Tibial nerve (tissue), 4 donors: ENCODE measurements at places on chromosomes 5 and 9. TPM values are rescaled to one million over a fixed set of nuclear protein-coding genes. Genes with fewer than 3 reads are reported as not detected.

The FST gene
- total RNA-seq = 14.2 TPM

The MARVELD2 gene
- total RNA-seq = 0.84 TPM

The AQP3 gene
- 92.6 TPM for total RNA-seq

- no peak for DNase-seq
These were observed 26.0 kb downstream of the ELL2 start for GRCh38 chr5:95935553-95936100.

DNA sequence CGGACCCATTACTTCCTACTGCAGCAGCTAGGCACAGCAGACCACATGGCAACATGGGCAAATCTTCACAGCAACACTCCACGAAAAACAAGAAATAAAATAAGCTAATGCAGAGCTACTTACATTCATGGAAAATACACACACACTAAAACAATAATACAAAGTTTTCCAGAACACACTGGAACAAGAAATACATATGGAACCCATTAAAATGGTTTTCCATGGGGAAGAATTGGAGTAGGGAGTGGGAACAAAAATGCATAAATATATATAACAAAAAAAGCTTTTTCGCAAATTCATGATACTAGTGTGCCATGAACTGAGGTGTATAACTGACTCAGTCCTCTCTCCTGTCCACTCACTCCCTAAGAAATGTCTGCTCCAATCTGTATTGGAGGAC, 8.3 kb downstream of the ADAMTS12 start:
- no peak for DNase-seq

DNA sequence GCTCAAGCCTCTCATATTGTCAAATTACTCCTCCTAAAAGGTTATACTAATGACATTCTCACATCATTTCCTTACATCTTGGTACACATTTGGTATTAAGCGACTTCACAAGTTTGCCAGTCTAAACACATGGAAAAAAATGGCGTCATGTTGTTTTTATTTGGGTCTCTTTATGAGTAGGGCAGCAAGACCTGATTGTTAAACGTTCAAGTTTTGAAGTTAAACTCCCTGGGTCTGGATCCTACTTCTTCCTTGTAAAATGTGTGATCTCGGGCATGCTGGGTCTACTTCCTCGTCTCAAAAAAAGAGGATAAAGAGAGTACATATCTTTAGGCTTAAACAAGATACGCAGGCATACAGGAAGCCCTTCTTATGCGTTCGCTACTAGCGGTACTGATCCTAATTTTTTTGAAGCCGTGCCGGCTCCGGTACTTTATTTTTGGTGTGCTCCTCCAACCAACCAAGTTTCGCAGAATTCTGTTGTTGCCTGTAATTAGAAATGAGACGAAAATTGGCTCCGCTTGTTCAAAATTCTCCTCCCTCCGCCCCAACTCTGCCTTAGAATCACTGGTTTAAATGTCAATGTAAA, 596 bp upstream of the CDC37L1 start:
- DNase-seq = no peak

DNA sequence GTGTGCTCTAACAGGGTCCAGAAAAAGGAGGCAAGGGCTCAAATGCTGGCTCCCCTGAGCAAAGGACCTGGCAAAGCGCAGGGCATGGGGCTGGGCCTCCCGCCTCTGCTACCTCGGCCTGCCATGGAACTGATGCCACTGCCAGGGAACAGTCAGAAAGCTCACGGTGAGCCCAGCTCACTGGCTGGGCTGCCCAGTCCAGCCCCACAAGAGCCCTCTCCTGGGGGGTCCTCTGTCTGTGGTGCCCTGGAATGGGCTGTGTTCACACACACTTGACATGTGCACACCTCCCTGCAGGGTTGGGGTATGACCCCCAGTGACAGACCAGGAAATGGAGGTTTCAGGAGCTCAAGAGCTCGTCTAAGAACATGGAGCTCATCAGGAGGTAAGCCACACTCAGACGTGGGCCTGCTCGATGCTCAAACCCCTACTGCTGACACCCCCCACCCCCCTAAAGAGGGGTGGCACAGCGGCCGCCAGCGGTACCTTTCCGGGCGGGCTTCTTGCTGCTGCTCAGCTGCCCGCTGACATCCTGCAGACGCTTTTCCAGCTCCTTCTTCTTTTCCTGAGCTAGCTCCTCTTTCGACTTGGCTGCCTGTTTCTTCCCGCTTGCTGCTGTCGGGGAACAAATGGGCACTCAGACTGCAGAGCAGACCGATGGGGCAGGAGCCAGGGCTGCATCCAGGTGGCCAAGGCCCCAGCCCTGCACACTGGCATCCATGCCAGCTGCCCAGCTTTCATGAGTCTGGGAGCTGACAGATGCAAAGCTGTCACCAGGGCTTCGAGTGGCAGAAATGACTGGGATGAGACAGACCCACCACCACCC, 9.1 kb downstream of the BRD3OS start:
- no peak for DNase-seq

DNA sequence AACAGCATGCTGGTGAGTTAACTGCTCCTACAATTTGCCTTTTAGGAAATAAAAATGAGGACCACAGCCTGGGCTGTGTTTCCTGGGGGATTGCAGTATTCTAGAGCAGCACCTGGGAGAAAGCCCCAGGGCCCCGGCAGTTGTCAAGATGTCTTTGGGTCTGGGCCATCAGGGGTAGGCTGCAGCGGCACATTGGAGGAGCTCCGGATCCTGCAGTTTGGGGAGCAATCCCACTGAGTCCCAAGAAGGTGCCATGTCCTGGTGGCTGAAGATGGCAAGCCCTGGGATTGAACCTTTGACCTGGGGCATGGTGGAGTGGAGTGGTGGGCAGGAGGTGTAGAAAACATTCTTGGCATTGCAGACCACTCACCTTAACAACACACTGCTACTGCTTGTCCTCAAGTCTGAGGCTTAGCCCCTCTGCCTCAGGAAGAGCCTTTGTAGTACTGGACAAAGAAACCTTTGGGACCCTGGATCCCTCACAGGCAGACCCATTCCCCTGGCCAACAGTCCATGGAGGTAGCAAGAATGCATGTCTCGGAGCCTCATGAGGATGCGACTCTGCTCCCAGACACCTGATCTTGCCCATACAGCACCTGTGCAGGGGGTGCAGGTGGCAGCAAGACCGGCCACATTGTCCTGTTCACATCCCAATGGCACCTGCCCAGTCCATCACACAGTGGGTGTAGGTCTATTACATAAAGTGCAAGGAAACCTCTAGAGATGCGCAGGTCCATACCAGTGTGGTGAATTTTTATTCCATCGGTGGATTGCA, 159.1 kb upstream of the IRX2 start:
- DNase-seq = no peak

GRCh38 chr9:88807426-88807825, 183.8 kb upstream of the S1PR3 start:
- DNase-seq = no peak

DNA sequence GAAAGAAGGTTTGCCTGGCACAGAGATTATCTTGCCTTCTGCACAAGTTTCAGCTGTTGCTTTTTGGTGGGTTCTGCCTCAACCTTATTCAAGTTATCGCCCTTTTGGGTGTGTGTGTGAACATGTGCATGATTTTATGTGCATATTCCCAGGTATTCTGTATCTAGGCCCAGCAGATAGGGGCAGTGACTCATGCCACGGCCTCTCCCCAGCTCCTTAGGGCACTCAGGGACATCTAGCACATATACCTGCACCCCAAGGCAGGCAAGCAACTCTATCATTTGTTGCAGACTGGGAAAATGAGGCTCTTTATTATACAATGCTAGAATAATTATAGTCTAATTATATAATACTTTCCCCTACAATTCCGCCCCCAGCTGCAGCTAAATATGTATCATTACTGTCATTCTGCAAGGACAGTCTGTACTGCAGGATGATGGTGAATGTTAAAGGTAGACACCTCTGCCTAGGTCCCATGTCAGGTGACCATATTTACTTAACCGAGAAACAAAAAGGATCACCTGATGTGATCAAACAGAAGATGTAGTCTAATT, 128.9 kb downstream of the PDE8B start:
- no peak for DNase-seq

- DNase-seq = no peak
These were observed 208.5 kb downstream of the ARHGAP26 start for GRCh38 chr5:142978726-142979125.

DNA sequence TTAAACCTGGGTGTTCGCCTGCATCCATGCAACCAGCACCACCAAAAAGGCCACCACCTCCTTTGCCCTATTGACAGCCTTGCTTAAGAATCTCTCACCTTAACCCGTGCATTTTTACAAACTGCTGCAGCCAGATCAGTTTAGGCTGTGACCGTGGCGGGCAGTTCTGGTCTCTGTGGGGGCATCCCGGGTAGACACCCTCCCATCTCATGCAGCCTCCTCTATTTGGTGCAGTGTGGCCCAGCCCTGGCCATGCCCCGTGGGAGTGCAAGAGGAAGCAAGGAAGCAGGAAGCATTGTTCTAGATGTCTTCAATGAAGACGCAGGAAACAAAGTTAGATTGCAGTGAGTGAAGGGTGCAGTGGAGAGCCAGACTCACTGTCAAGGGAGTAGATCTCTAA, 108.8 kb upstream of the MVB12B start:
- DNase-seq = no peak
